ENCODE measurements at places on chromosomes 12 and 14.

- H3K27ac ChIP-seq: no peak overlapping the region
- no peak overlapping the region for H3K4me3 ChIP-seq
- H3K4me1 ChIP-seq: no peaks in the 10 kb centered on the region
Measured at GRCh38 chr14:67423424-67423823, 11.5 kb upstream of the PLEK2 start.

DNA sequence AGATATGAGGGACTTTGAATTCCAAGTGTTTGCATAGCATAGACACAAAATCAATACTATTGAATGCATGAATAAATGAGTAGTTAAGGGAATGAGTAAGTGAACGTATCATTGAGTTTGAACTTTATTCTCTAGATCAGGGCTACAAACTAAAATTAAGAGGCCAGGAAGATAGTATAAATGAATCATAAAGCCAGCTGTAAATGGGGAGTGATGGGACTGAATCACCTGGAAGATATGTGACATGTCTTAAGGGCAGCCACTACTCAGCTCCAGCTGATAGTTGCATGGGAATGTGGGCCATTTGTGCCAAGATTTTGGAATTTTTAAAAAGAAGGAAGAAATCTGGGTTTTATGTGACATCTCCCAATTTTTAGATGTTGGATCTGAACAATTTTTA lies 229.9 kb downstream of the AKAP6 start:
- no peak overlapping the region for H3K4me3 ChIP-seq
- H3K36me3 ChIP-seq: no peaks in the 10 kb centered on the region
- H3K27me3 ChIP-seq: no peaks in the 10 kb centered on the region
- DNase-seq: no peak
- no peaks in the 10 kb centered on the region for H3K4me1 ChIP-seq
- no peak overlapping the region for H3K27ac ChIP-seq

DNA sequence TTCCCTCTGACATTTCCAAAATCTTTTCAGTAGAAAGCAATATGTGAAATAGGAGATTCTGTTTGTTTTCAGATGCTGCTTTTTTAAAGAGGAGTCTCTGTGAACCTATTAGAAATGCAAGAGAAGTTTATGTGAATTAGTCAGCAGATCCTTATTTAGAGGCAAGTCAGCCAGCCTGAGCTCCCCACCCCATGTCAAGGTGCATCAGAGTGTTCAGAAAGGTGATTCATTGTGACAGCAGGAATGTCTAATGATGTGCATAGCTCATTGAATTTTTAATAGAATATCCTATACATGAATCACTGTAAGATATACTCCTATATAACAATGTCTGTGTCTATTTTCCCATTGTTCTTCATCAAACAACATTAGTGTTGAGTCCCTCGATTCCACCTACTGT lies 1222.4 kb upstream of the USP15 start:
- no peak overlapping the region for H3K27ac ChIP-seq
- no peaks in the 10 kb centered on the region for H3K4me1 ChIP-seq
- H3K4me3 ChIP-seq: no peak overlapping the region
- H3K36me3 ChIP-seq: no peaks in the 10 kb centered on the region
- no peak for DNase-seq

GRCh38 chr12:6699259-6699988 lies 1.2 kb downstream of the PIANP start:
- DNase-seq: no peak
- H3K27me3 ChIP-seq: peaks cover 5% of the 10 kb centered on the region
- H3K4me1 ChIP-seq: no peaks in the 10 kb centered on the region
- no peak overlapping the region for H3K27ac ChIP-seq
- H3K36me3 ChIP-seq: no peaks in the 10 kb centered on the region
- H3K4me3 ChIP-seq: no peak overlapping the region

DNA sequence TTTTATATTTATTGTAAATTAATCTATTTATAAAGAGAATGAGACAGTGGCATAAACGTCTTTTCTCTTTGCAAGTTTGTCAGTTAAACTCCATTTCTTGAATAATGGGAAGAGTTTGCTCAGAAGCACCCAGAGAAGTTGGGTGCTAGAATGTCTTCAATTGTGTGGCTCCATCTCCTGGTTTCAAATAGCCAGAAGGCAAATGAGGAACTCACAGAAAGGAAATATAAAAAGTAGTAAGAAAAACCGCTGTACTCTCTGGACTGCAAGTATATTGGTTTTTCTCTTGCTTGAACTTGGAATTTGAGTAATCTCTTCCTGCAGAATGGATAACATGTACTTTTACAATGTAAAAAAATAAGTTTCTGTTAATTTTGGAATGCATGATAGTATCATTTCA lies 217.5 kb downstream of the DPY19L2 start:
- H3K4me1 ChIP-seq: no peaks in the 10 kb centered on the region
- no peak for DNase-seq
- no peak overlapping the region for H3K27ac ChIP-seq
- H3K36me3 ChIP-seq: no peaks in the 10 kb centered on the region

DNA sequence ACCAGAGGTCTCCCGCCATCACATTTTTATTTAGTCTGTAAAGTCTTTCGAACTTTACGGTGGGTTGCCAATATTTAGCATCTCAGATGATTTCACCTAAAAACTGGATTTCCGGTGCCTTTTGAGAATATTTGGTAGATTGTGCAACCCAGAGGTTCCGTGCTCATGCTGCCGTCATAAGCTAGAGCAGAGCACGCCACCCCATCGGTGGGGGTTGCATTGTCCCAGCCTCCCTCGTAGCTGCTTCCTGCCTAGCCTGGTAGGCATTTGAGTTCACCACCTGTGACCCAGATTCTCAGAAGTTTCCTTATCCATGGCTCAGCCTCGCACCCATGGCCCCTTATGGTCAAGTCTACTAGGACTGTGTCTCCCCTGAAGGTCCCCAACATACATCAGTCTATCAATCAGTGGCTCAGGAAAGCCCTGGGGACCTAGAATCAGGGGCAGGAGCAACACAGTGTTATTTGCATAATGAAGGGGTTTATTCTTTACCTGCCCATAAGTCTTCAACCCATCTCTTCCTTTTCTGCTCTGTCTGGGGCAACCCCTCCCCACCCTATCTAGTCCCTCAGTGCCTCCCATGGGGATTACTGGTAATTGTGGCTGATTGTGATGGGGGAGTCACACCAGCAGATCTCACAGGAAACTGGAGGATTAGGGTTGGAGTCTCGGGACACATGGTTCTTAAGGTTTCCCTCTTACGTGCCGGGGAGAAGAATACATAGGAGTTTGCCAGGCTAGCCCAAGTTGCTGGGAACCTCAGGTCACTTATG lies 152.3 kb downstream of the PHETA1 start:
- H3K27ac ChIP-seq: no peak overlapping the region
- no peaks in the 10 kb centered on the region for H3K27me3 ChIP-seq
- no peak overlapping the region for H3K4me3 ChIP-seq
- H3K4me1 ChIP-seq: no peaks in the 10 kb centered on the region

DNA sequence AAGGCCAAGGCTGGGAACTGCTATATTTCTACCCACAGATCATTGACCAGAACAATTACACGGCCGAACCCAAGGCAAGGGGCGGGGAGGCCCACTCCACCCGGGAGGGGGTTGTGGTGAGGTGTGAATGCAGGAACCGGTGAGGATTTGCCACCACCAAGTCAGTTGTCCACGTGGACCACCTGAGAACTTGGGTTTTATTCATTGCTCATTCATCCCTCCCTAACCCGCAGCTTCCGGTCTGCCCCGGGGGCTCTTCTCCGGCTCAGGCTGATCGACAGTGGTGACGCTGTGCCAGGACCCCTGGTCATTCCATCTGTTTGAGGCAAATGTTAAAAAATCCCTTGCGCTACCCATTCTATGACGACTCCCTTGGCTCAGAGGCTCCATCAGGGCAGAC lies 127.7 kb upstream of the RTL1 start:
- no peaks in the 10 kb centered on the region for H3K27me3 ChIP-seq
- H3K4me3 ChIP-seq: no peak overlapping the region
- DNase-seq: no peak
- no peaks in the 10 kb centered on the region for H3K4me1 ChIP-seq
- no peak overlapping the region for H3K27ac ChIP-seq
- no peaks in the 10 kb centered on the region for H3K36me3 ChIP-seq

- no peaks in the 10 kb centered on the region for H3K27me3 ChIP-seq
- H3K4me3 ChIP-seq: no peak overlapping the region
- H3K4me1 ChIP-seq: no peaks in the 10 kb centered on the region
- no peak for DNase-seq
- H3K36me3 ChIP-seq: no peaks in the 10 kb centered on the region
- no peak overlapping the region for H3K27ac ChIP-seq
Measured at GRCh38 chr12:83145325-83145840, 458.7 kb downstream of the TMTC2 start.

GRCh38 chr12:26636710-26637328 lies 196.2 kb downstream of the ITPR2 start:
- no peak overlapping the region for H3K27ac ChIP-seq
- no peaks in the 10 kb centered on the region for H3K4me1 ChIP-seq
- H3K4me3 ChIP-seq: no peak overlapping the region
- H3K27me3 ChIP-seq: no peaks in the 10 kb centered on the region
- no peak for DNase-seq

DNA sequence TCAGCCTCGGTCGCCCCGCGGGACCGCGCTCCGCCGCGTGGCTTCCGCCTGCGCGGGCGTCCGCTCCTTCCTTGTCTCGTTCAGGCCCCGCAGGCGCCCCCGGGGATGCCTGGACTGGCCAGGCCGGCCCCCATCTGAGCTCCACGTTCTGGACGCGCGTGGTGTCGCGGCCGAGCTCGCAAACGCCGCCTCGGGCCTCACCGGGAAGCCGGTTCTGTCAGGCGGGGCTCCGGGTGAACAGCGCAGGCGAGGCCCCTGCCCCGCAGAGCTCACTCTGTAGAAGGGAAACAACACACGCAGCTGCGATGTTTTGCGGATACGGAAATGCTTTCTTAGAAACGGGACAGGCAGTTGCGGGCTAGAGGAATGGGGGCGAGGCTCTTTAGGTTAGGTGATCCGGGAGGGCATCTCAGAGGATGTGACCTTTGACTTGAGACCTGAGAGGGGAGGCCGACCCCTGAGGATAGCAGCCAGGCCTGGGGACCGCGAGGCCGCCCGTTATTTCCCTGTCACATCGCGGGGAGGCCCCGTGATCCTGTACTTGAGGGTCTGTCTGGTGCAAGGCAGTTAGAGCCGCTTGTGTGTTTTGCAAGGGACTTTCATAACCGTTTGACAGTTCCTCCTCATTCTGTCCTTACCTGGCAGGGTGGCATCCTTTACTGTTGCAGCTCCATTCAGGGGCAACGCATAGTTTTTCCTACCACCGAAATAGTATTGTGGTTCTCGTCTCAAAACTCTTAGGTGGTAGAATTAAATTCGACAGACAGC lies 584 bp downstream of the VRK1 start:
- peak overlapping the region; percentile 59 for H3K27ac ChIP-seq
- H3K4me3 ChIP-seq: peak overlapping the region; percentile 90
- H3K4me1 ChIP-seq: peaks cover 9% of the 10 kb centered on the region

DNA sequence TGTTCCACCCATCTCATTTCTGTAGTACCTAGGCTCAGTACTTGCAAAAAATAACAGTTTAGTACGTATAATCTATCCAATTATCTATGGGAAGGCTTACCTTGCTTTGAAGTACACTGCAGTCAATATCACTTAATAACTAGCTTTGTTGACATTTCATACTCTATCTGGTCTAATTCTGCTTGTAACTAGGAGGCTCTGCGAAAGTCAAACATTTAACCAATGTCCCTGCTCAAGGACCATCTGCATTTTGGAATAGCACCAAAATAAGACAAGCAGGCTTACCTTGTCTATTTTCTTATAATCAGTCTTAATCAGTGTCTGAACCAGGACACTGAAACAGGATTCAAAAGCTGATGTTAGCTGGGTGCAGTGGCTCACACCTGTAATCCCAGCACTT lies 39.9 kb downstream of the SLC25A47 start:
- no peak overlapping the region for H3K27ac ChIP-seq
- no peaks in the 10 kb centered on the region for H3K27me3 ChIP-seq
- DNase-seq: no peak

DNA sequence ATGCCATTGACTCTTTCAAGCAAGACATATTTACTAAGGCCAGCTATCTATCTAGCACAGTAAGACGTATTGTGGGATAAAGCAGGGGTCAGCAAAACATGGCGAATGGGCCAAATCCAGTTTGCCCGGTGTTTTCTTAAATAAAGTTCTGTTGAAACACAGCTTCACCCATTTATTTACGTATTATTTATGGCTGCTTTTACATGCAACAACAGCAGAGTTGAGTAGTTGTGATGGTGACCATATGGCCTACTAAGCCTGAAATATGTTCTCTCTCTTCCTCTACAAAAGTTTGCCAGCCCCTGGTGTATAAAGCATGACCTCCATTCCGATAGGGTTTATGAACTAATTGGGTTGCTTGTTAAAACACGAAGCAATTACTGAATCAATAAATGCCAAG lies 322.1 kb downstream of the CCDC91 start:
- DNase-seq: no peak
- H3K4me3 ChIP-seq: no peak overlapping the region
- no peaks in the 10 kb centered on the region for H3K27me3 ChIP-seq
- H3K4me1 ChIP-seq: no peaks in the 10 kb centered on the region
- no peaks in the 10 kb centered on the region for H3K36me3 ChIP-seq
- no peak overlapping the region for H3K27ac ChIP-seq

GRCh38 chr14:38135106-38135867 lies 72.4 kb upstream of the SSTR1 start:
- no peaks in the 10 kb centered on the region for H3K4me1 ChIP-seq
- no peaks in the 10 kb centered on the region for H3K36me3 ChIP-seq
- no peak overlapping the region for H3K27ac ChIP-seq

GRCh38 chr14:77275601-77276017 lies 4.6 kb upstream of the NGB start:
- H3K27ac ChIP-seq: no peak overlapping the region
- peaks cover 21% of the 10 kb centered on the region for H3K27me3 ChIP-seq
- no peak for DNase-seq

DNA sequence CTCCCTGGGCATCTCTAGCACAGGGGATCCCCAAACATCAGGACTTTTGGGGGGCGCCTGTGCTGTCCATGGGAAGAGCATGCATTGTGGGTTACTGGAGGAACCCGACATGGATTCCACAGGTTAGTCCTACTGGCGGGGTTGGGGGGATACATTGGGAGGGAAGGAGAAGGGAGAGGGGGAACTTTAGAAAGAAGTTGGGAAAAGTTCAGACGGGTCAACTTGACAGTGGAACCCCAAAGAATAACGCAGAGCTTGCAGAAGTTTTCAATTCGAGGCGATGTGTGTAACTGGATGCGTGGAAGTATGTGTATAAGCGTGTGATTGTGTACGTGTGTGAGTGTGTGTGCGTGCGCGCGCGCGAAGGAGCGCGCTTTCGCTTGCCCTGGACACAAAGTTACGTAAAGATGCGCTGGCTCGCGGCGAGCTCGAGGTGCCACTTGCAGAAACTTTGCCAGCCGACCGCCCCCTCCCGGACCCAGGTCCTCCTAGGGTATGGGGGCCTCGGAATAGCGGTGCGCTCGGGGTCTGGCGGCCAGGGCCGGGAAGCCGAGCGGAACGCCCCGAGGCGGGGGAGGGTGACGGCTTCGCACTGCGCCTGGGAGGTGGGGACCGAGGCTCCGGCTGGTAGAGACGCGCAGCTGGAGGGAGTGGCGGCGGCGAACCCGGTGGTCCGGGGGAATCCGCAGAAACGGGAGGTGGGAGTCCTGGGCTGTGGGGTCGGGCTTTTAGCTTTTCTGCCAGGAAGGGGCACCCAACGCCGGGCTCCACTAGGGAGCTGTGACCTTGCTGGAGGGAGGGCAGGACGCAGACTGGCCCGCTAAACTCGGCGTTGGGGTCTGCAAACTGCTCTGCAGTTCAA lies 669 bp downstream of the RFX4 start:
- peak overlapping the region; percentile 26 for H3K4me3 ChIP-seq
- peaks cover 100% of the 10 kb centered on the region for H3K27me3 ChIP-seq
- H3K36me3 ChIP-seq: no peaks in the 10 kb centered on the region
- DNase-seq: no peak
- H3K4me1 ChIP-seq: peaks cover 75% of the 10 kb centered on the region
- no peak overlapping the region for H3K27ac ChIP-seq

GRCh38 chr12:57250541-57250940 lies 446 bp downstream of the STAC3 start:
- H3K4me1 ChIP-seq: no peaks in the 10 kb centered on the region
- H3K4me3 ChIP-seq: no peak overlapping the region
- H3K36me3 ChIP-seq: no peaks in the 10 kb centered on the region
- no peak overlapping the region for H3K27ac ChIP-seq
- DNase-seq: no peak
- no peaks in the 10 kb centered on the region for H3K27me3 ChIP-seq
